ENCODE measurements at places on chromosomes 5 and 9.

DNA sequence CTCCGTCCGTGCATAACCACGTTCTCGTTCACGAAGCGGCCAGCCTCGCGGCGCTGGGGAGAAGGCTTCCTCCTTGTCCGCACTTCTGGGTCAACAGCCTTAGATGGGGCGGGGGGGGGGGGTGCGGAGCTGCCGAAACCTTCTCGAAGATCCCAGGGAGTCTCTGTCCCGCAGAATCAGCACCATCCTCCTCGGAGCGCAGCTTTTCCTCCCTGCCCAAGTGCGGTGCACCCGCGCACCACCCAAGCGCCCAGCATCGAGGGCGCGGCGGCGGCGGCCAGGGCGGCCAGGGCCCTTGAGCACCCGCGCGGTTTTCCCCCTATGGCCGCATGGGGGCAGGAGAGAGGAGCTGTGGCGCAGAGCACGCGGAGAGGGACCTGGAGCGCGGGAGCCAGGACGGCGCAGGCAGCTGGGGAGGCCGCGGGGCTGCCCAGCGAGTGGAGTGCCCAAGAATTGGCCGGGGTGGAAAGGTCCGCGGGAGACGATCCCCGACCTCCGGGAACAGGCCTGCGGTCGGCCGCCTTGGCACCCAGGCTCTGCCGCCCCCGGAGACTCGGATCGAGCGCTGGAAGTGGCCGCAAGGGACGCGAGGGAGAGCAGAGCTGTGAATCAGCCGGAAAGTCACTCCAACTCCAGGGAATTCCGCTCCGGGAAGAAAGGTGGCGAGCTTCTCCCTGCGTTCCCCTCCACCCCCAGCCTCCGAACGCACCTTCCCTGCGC is 43.1 kb downstream of the TMEM174 start:
- peak; percentile 14 for DNase-seq

- no peak for DNase-seq
Observed at GRCh38 chr5:140672455-140673186, 755 bp downstream of the DND1 start.

DNA sequence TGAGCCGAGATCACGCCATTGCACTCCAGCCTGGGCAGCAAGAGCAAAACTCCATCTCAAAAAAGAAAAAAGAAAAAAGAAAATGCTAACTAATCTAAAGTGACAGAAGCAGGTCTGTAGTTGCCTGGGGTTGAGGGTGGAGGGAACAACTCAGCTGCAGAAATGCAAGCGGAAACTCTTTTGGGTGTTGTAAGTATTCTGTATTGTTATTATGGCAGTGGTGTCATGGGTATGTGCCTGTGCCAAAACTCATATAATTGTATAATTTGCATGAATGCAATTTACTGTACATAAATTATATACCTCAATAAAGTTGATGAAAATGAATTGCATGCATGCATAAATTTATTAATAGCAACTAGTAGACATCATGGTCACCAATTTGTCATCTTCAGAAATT is 23.0 kb upstream of the RPS23 start:
- DNase-seq: no peak

- no peak for DNase-seq
Observed at GRCh38 chr5:57437976-57438805, 44.4 kb downstream of the ACTBL2 start.

DNA sequence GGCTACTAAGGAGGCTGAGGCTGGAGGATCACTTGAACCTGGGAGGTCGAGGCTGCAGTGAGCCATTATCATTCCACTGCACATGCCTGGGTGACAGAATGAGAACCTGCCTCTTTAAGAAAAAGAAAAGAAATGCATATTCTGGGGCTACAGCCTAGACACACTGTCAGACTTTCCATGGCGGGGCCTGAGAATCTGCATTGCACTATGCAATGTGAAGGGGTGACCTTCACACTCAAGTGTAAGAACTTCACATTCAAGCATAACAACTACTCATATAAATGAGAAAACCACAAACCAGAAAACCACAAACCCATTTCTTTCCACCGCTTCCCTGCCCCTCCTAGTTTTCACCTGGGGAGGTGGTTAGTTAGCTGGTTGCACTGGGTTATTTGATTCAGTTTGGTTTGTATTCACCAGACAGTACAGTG is 18.0 kb upstream of the FBP2 start:
- no peak for DNase-seq

DNA sequence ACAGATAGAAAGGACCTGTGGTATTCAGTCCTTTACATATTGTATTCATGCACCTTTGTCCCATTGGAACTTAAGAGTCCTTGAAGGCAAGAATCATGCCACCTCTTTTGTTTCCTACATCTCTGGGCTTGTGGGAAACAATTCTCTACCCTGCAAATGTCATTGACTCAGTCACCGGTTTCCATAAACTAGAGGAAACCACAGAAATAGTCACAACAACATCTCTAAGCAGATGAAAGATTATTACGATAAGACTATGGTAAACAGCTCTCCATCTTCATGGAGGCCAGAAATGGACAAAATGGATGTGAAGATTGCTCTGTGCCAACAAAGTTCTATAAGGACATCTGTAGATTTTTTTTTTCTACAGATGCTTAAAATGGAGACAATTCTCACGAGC is 165.5 kb downstream of the PIK3R1 start:
- DNase-seq: no peak

GRCh38 chr5:109935833-109936490 is 246.2 kb downstream of the MAN2A1 start:
- DNase-seq: no peak

DNA sequence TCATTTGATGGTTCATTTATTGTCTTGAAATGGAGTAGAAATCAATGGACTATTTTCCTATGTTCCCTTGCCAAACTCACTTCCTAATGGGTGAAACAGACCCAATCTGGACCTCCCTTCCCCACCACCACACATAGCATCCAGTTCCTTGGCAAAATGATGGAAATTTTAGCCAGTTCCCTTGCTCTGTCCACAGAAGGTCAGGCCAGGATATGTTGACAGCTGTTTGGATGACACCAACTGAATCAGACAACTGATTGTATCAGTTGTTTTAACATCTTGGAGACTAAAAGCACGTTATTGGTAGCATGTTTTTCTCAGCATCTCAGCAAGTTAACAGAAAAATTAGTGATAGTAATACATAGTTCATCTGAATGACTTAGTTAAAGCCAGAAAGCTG is 534.8 kb downstream of the PSAT1 start:
- DNase-seq: no peak

GRCh38 chr9:125137200-125137599 is 6.1 kb downstream of the SCAI start:
- DNase-seq: no peak

DNA sequence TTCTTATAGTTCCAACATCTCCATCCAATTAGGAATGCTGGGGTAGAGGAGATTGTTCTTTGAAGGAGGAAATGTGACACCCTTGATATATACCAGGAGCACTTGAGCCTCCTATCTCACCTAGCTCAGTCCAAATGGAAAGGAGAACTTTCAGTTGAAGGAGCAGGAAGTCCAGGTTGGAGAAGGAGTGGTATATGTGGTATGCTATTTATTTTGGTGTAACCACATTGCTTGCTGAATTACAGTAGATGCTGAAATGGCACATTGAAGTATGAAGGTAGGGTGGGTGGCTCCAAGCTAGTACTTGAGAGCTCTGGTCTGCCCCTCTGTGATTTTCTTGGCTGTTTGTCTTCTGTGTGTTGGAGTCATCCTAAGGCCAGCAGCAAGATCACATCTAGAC is 6.1 kb downstream of the CSNK1G3 start:
- DNase-seq: no peak

GRCh38 chr5:158468444-158468843 is 609.5 kb upstream of the CLINT1 start:
- DNase-seq: no peak

DNA sequence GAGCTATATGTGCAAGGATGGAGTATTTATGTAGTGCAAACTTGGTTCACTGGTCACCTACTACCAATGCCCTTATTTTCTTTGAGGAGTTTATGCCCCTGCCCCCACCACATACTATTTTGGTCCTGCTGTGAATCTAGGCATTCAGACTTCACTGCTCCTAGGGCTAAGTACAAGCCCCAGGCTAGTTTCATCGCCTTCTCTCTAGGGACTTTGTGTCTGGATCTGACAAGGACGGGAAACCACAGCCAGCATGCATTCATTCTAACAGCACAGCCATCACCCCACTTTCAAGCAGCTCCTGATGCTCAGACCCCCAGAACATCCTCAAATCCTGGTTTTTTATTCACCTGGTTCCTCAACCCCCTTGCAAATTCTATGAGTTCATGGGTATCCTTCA is 56.8 kb downstream of the DRD1 start:
- no peak for DNase-seq

DNA sequence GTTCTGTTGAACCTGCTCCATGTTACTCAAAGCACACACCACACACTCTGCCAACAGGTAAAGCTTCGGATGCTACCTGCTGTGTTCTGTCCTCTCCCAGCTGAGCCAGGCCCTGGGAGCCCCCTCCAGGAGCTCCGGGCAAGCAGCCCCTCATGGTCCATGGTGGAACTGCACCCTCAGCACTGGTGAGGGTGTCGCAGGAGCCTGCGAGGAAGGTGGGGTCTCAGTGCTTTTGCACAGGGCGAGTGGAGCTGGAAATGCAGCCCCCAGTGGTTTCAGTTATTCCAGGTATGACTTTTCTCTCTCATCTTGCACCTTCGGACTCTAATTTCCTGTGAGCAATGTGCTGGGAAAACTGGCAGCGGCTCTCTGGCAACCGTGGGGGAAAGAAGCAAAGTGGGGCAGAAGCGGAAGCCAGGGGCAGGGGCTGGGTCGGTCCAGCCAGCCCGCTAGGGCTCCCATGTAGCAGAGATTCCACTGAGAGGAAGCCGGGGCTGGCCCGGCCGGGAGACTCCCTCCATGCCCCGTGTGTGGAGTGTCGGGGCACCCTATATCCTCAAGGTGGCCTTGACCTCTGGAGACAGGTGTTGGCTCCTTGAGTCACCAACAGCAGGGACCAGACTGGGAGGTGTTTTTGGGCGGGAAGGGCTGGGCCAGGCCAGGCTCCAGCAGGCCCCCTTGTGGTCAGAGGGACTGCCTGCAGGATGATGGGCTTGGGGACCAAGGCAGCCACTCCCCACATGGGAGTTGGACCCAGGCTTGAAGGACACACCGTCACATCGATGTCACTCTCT is 75.6 kb upstream of the PRSS3 start:
- DNase-seq: no peak

- no peak for DNase-seq
Observed at GRCh38 chr9:106321394-106322180, 541.4 kb upstream of the ZNF462 start.

DNA sequence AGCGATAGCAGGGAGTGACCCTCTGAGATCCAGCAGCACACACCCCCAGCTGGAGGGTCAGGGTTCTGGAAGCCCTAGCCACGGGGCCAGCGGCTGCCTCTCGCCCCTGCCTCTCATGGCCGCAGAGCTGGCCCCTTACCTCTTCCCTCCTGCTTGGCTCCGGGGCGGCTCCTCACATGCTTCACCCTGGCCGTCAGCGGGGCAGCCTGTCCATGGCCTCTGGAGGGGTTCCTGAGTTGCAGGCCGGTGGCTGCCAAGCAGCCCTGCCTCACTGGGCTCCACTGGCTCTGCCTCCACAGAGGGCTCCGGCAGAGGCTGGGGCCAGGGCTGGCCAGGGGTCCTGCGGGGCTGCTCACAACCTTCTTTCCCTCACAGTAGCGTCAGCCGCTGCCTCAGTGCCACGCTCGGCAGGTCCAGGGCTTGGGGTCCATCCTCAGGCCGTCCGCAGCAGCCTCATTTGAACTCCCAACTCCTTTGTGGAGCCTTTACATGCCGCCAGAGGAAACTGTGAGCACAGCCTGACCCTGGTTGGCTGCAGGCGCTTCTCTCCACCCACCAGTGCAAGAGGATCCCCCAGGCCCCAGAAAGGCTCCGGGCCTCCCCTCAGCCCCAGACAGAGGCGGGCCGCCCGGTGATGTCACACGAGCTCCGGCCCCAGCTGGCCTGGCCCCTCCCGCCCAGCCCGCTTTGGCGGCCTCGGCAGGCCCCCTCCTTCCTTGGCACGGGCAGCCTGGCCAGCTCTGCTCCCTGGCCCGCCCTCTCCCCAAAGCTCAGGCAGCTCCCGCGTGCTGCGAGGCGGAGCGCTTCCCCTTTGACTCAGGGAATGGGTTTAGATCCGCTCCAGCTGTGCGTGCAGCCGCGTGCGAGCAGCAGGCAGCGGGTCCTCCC is at the start of gene ANGPTL2:
ANGPTL2 (minus strand) TSS at position 460 of the 888 bp plus-strand sequence. CDS start 13,904 bp downstream, outside the sequence.
- no peak for DNase-seq

- DNase-seq: no peak
Observed at GRCh38 chr5:43037636-43038495, 2.3 kb downstream of the ANXA2R start.

All from stimulated activated CD4-positive, alpha-beta T cell treated with anti-CD3 and anti-CD28 coated beads, Interleukin-1b, Interleukin-23, amount 100 ng/mL, for 1 hour (primary cell).